ENCODE measurements at places on chromosomes 3 and 15.

DNA sequence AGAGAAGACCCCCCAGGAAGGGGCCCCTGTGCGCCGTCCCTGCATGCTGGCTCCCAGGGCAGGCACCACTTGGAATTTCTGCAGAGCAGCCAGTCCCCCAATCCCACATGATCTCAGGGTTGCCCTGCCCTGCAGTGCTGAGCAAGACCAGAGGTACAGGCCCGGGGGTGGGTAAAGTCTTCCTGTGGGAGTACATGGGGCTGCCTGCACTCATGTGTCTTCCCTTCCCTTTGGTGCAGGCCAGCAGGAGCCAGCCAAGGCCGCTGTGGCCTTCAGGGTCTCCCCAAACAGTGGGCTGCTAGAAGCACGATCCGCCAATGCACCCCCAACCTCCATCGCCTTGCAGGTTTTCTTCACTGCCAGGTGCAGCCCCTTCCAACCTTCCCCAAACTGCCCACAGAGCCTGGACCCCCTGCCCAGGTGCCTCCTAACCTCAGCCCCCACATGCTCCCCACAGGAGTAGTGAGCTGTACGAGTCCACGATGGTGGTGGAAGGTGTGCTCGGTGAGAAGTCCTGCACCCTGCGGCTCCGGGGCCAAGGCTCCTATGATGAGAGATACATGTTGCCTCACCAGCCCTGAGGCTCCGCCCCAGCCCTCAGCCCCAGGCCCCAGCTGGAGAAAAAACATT lies 15.0 kb downstream of the ACAA1 start:
- DNase-seq = no peak

- no peak for DNase-seq
Measured at GRCh38 chr3:129979905-129980304, 5.4 kb downstream of the TRH start.

GRCh38 chr15:81786776-81787175 lies 259.0 kb downstream of the MEX3B start:
- DNase-seq = no peak

GRCh38 chr15:100159436-100159835 lies 182.3 kb downstream of the ADAMTS17 start:
- no peak for DNase-seq

- DNase-seq = no peak
Measured at GRCh38 chr3:52297242-52298148, 9.9 kb downstream of the GLYCTK start.

DNA sequence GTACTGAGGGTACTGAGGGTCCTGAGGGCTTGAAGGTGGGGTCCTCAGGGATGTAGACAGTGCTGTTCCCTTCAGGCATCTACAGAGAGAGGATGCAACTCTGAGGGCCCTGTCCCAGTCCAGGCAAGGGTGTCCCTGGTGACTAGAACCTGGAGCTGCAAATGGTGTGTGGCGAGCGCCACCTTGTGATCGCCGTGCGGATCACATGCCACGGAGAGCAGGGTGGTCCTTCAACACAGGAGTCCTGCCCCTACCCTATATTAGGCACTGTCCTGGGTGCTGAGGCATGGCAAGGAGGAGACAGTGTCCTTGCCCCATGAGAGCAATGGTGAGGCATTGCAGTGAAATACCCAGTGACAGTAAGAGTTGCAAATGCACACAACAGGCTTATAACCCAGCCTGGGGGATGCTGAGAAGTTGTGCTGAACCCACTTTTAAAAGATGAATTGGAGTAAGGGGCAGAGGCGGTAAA lies 23.6 kb downstream of the RHCG start:
- DNase-seq = peak; percentile 95

- DNase-seq = no peak
Measured at GRCh38 chr3:111695636-111696117, 100.5 kb upstream of the ZBED2 start.

DNA sequence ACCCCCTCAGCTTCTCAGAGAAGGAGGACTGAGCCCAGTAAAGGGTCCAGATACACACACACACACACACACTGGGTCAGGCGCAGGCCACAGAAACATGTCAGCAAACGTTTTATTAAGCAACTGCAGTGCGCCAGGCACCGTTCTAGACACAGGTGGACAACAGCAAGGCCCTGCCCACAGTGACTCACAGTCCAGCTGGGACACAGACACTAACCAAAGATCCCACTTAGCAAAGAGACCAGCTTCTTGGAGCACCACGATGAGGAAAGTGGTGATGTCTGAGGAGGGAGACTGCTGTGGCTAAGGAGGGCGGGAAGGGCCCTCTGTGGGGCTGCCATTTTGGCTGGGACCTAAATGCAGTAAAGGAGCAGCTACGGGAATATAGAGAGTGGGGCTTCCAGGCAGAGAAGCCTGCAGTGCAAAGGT lies 2.8 kb upstream of the VILL start:
- DNase-seq = no peak

DNA sequence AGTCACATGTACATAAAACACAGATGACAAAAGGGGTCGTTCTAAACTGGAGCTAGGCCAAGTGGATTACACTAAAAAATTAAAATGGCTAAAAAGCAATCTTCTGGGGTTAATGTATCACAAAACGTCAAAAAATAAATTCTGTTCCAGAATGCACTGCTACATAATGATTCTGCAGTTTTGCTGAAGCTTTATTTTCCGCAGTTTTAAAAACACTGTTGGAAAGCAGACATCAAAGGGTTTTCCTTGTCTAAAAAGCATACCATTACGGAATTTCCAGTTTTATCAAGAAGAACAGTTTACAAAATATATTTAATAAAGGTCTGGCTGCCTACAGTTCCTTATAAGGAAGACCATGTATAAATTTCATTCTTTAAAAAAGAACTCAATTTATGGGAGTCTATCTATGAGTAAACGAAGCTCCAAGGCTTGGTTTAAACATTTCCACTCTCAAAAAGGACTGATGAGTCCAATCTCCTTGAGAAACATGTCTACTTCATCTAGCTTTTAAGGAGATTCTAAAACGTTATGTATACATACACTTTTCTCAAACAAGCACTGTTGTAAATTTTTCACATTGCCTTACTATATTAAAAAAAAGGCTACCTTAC lies 1.3 kb downstream of the DMXL2 start:
- no peak for DNase-seq

DNA sequence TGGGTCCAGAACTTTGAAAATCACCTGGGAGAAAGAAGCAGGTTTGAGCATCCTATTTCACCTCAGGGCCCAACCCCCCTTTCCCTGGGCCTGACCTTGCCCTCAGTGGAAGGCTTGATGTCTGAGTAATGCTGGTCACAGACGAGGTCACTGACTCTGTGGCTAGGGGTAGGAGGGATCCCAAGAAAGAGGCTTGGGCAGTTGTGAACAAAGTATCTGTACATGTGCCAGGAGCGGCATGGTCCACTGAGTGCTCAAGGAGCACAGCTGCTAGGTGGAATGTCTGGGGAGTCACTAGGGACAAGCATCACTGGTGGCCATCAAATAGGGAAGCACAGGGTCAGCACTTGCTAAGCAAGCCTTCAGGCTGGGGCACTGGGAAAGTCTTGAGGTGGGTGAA lies 7.3 kb downstream of the CCDC71 start:
- no peak for DNase-seq

DNA sequence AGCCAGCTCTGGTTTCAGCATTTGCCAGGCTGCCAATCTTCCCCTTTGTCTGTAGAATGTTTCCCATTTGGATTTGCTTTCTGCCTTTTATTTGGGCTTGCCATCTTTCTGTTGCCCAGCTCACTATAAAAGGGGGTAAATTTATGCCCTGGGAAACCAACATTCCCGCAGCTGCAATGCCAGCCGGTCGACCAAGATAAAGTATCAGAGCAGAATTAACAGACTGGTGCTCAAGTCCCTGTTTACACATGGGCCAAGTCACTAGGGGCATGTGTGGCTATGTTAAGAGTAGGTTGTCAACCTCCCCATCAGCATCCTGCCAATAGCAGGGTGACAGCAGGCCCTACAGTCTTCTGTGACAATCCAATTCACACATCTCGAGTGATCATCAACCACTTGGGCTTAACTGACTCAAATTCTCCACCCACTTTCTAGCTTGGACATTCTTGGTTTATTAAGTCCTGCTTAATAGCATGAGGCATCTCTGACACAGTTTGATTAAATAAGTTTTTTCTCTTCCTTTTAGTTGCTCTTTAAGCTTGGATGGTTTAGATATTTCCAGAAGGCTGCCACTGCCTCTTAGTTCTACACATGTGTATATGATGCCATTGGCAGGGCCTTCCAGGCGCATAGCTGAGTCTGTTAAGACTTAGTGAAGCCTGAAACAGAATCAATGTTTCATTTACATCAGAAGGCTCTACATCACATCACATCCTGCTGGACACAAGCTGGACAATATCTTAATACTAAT lies 24.1 kb upstream of the VEPH1 start:
- DNase-seq = no peak

GRCh38 chr15:89749951-89750559 lies 994 bp downstream of the MESP1 start:
- no peak for DNase-seq

DNA sequence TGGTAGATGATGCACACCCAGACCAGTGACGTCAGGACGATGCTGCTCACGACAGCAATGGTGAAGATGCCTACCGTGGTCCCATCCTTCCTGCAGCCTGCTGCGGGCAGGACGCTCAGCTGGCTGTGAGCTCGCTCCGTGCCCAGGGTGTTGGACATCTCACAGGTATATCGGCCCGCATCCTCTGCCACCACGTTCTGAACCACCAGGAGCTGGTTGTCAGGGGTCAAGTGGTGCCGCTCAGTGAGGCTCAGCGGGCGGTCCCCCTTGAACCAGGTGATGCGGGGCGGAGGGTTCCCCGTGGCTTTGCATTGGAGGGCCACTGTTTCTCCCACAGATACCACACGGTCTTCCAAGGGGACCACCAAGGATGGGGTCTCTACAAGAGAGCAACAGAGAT lies 117.8 kb downstream of the LRIG1 start:
- no peak for DNase-seq

- no peak for DNase-seq
Measured at GRCh38 chr3:142275856-142276255, 50.5 kb upstream of the GK5 start.

DNA sequence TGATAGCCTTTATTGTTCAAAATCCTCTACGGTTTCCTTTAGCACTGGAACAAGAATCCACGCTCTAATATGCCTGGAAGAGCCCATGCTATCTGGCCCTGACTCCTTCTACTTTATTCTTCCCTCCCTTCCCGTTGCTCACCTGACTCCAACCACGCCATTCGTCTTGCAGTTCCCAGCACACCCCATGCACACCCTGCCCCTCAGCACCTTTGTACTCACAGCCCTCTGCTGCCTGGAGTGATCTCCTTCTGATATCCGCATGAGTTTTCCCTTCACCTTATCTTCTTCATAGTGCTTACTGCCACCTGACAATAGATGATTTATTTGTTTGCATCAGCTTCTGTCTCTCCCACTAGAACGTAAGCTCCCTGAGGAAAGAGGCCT lies 16.6 kb upstream of the BCL2A1 start:
- no peak for DNase-seq

GRCh38 chr15:50148362-50148963 lies 29.4 kb upstream of the ATP8B4 start:
- no peak for DNase-seq

GRCh38 chr3:127406309-127407025 lies 118.6 kb upstream of the PRR20G start:
- DNase-seq = peak; percentile 61

- peak; percentile 81 for DNase-seq
Measured at GRCh38 chr3:4981665-4982494, 2.6 kb downstream of the BHLHE40 start.

GRCh38 chr3:193777524-193777923 lies 184.5 kb downstream of the OPA1 start:
- DNase-seq = peak; percentile 66

DNA sequence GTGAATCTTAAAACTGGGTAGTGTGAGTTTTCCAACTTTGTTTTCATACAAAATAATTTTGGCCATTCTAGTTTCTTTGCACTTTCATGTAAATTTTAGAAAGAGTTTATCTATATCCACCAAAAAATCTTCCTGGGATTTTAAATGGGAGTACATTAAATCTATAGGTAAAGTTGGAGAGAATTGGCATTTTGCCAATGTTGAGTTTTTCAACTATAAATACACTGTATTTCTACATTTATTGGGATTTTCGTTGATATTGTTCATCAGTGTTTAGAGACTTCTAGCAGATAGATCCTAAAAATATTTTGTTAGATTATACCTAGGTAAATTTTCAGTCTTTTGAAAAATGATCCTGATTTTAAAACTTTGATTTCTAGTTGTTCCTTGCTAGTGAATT lies 83.1 kb upstream of the CCDC54 start:
- DNase-seq = no peak

- no peak for DNase-seq
Measured at GRCh38 chr15:67240235-67241131, 14.0 kb downstream of the AAGAB start.

GRCh38 chr15:76954744-76955143 lies 23.2 kb downstream of the RCN2 start:
- DNase-seq = no peak

GRCh38 chr3:65939801-65940246 lies 98.9 kb downstream of the MAGI1 start:
- DNase-seq = no peak

All from HuH-7 (cell line).